ENCODE measurements at places on chromosomes 5 and 9. TPM values are rescaled to one million over a fixed set of nuclear protein-coding genes. Genes with fewer than 3 reads are reported as not detected.

DNA sequence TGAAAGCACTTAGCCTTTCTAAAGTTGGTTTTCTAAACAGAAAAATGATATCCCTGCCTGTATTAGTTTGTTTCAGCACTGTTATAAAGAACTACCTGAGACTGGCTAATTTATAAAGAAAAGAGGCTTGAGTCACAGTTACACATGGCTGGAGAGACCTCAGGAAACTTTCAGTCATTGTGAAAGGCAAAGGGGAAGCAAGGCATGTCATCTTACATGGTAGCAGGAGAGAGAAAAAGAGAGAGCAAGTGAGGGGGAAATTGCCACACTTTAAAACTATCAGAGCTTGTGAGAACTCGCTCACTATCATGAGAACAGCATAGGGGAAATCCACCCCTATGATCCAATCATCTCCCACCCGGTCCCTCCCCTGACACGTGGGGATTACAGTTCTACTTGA lies 64.9 kb downstream of the FAM170A start:
- H3K27me3 ChIP-seq, result no peaks in the 10 kb centered on the region
- H3K4me1 ChIP-seq, result no peaks in the 10 kb centered on the region
- H3K27ac ChIP-seq, result no peak overlapping the region
- no peak overlapping the region for H3K4me3 ChIP-seq

DNA sequence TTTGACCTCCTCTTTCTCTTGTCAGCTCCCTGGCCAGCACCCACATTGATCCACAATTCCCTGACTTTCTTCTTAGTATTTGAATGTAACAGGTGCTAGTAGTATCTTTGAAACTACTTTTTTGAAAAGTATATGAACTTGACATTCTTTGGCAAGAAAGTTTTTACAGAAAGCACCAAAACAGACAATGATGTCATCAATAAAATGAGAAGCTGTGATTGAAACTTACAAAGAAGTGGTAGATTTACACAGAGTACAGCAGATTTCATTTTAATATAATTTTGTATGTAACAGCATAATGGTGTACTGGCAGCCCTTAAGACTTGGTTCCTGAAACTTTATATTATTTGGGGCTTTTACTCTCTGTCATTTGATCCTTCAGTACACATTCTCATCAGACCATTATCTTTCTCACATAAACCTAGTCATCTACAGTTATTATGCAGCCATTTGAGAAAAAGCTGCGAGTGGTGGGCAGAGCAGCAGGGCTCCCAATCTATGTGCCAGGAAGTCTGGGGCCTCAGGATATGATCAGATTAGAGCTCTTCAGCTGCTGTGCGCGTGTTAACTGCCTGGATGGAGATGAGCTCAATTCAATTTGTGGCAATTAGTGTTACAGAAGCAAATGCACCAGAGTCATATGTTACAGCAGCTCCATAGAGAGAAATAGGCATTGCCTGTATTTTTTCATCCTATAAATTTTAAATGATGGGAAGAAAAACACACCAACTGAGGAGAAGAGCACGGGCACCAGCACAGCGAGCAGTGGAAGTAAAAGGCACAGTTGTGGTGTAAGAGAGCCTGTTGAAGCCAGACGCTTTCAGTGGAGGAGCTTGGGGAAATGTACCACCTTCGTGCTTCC lies 126.1 kb downstream of the STARD4 start:
- no peaks in the 10 kb centered on the region for H3K4me1 ChIP-seq
- H3K27me3 ChIP-seq, result no peaks in the 10 kb centered on the region
- H3K36me3 ChIP-seq, result no peaks in the 10 kb centered on the region
- no peak for DNase-seq

DNA sequence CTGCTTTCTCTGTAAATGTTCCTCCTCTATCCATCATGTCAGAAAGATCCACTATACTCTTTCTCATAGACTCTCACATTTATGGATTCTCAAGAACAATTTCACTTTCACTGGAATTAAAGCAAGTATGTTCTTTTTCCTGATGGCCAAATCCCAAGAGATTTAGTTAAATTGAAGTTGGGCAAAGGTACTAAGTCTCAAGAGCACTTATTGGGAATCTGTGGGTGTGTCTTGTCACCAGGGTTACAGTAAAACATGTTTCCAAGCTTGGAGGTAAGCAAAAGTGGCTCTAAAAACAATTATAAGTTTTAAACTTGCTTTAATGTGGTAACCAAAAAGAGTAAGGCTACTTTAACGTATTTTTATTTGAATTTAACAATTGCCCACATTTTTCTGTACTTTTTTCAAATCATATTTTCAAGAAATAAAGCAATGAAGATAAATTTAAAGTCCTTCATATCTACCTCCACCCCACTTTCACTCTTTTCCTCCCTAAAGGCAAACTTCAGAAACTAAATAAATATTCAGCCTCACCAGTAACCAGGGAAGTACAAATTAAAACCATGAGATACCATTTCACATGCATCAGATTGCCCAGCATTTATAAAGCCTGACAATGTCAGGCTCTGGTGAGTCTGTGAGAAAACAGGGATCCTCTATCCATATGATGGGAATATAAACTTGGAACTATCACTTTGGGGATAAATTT lies 387.4 kb downstream of the CETN3 start:
- no peaks in the 10 kb centered on the region for H3K36me3 ChIP-seq

- H3K4me1 ChIP-seq, result no peaks in the 10 kb centered on the region
- H3K4me3 ChIP-seq, result no peak overlapping the region
- no peaks in the 10 kb centered on the region for H3K27me3 ChIP-seq
Observed at GRCh38 chr5:83917261-83917908, 196.7 kb upstream of the HAPLN1 start.

DNA sequence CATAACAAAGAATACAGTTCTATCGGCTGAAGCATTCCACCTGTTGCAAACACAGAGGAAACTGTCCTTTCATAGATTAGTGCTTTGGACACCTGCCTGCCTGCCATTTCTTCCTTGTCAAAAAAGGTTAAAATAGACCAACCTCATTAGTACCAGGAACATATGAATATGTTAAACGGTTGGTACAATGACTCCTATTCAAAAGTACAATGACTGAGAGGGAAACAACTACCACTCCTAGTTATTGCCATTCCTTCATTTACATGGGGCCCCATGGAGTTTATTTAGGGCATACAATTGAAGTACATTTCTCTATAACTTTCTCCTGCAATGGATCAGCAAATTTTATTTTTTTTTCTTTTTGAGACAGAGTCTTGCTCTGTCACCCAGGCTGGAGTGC lies 77.4 kb upstream of the PIP5K1B start:
- no peaks in the 10 kb centered on the region for H3K27me3 ChIP-seq
- DNase-seq, result no peak
- H3K4me1 ChIP-seq, result no peaks in the 10 kb centered on the region
- no peak overlapping the region for H3K4me3 ChIP-seq
- no peaks in the 10 kb centered on the region for H3K36me3 ChIP-seq

DNA sequence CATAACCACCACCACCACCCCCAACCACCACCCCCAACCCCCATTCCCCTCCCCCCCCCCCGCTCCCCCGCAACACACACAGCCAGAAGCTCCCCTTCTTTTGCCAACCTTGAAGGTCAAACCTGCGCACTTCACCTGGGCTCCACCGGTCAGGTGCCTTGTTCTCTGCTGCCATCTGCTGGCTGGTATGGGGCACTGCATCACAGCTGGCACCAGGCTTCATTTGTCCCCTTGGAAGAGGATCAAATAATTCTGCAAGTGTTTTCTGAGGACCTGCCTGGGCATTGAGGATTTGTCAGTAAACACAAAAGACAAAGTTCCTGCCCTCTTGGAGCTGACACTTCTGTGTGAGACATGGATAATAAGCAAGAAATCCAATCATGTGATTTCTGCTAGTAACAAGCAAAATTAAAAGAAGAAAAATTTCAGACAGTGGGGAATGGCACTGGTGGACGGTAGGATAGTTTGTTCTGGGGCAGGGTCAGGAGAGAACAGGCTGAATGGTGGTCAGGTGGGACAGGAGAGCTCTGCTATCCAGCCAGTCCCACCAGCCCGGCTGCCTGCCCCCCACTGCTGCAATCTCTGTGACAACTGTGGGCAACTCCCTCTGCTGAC lies 55.6 kb upstream of the LMX1B start:
- no peaks in the 10 kb centered on the region for H3K4me1 ChIP-seq
- no peaks in the 10 kb centered on the region for H3K27me3 ChIP-seq
- peak; percentile 75 for DNase-seq
- no peaks in the 10 kb centered on the region for H3K36me3 ChIP-seq
- H3K27ac ChIP-seq, result no peak overlapping the region
- H3K4me3 ChIP-seq, result no peak overlapping the region

DNA sequence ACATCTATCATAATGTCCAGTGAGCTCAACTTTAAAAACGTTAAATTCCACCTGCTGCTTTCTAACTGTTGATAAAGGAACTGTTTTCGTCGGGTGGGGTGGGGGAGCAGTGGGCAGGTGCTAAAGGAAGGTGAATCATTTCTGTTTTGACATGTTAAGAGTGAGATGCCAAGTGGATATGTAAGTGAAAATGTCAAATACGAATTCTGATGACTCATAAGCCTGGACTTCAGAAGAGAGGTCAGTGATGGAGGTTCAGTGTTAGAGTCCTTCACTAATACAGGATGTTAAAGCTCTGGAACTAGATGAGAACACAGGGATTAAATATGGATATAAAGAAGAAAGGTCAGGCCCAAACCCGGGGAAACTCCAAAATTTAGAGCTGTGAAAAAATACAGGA lies 617.9 kb upstream of the CTNND2 start:
- no peaks in the 10 kb centered on the region for H3K4me1 ChIP-seq
- no peaks in the 10 kb centered on the region for H3K27me3 ChIP-seq
- no peak overlapping the region for H3K4me3 ChIP-seq
- H3K36me3 ChIP-seq, result no peaks in the 10 kb centered on the region
- no peak overlapping the region for H3K27ac ChIP-seq
- no peak for DNase-seq

- DNase-seq, result no peak
- peaks cover 32% of the 10 kb centered on the region for H3K36me3 ChIP-seq
- H3K27me3 ChIP-seq, result no peaks in the 10 kb centered on the region
- no peak overlapping the region for H3K4me3 ChIP-seq
- no peaks in the 10 kb centered on the region for H3K4me1 ChIP-seq
- no peak overlapping the region for H3K27ac ChIP-seq
Observed at GRCh38 chr5:37355161-37355560, 15.7 kb downstream of the NUP155 start.

GRCh38 chr9:75607521-75607920 lies 283.0 kb upstream of the PCSK5 start:
- no peak for DNase-seq
- H3K27ac ChIP-seq, result no peak overlapping the region
- H3K27me3 ChIP-seq, result no peaks in the 10 kb centered on the region
- H3K36me3 ChIP-seq, result no peaks in the 10 kb centered on the region

CDH9 gene
- not detected for total RNA-seq

RNF224 gene
- 0.81 TPM for total RNA-seq

PCDHB7 gene
- 2.8 TPM for total RNA-seq

MAPK9 gene
- 70.0 TPM for total RNA-seq

ADRB2 gene
- total RNA-seq, result 1.1 TPM

PLK2 gene
- 34.9 TPM for total RNA-seq
